ENCODE measurements at places on chromosomes 16 and 17.

- DNase-seq: no peak
Measured at GRCh38 chr17:80839970-80840369, 151.7 kb upstream of the CHMP6 start.

DNA sequence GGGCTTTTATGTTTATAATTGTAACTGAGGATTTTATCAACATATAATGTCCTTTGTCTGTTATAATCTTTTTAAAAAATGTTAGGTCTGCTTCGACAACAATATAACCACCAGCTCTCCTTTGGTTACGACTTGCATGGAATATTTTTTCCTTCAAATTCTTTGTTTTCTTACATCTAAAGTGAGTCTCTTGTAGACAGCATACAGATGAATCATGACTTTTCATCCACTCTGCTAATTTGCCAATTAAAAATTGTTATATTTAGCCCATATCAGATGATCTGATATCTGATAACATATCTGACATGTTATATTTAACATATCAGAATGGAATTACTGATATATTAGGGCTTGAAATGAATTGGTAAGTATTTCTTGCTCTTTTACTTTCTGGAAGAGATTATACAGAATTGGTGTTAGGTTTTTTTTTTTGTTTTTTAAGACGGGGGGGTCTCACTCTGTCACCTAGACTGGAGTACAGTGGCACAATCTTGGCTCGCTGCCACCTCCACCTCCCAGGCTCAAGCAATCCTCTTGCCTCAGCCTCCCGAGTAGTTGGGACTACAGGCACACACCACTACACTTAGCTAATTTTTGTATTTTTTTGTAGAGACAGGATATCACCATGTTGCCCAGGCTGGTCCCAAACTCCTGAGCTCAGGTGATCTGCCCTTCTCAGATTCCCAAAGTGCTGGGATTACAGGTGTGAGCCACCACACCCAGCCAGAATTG is 27.5 kb downstream of the TBX21 start:
- DNase-seq: no peak

DNA sequence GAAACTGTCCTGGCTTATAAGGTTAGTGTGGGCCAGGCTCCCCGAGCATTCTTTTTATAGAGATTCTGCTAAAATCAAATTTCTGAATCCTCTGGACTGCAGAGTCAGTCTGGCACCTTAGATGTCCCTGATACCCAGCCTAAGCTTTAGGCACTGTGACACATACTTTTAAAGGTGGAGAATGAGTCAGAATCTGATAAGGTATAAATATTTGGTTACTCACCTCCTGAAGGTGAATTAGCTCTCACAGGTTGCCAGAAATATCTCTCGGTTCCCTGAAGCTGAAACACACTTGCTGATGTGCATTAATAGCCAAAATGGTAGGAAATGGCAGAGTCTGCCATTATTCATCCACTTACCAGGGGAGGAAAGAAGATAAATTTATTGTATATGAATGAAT is 446.9 kb downstream of the UTP18 start:
- no peak for DNase-seq

DNA sequence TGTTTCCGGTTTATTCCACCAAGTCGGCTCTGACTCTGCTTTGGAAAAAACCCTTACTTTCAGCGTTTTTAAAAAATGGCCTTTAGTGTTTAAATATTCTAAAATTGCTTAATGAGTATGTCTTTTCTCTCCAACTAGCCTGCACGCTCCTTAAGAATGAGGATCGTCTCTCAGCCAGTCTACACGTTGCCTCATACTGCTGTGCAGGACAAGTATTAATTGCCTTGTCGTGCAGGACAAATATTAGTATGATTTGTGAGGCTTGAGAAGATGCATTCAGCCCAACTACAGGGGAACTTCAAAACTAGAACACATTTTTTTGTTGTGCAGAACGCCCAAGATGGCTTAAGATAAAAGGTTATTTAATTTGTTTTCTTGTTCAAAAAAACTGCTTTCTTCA is 61.2 kb downstream of the MARCHF10 start:
- no peak for DNase-seq

DNA sequence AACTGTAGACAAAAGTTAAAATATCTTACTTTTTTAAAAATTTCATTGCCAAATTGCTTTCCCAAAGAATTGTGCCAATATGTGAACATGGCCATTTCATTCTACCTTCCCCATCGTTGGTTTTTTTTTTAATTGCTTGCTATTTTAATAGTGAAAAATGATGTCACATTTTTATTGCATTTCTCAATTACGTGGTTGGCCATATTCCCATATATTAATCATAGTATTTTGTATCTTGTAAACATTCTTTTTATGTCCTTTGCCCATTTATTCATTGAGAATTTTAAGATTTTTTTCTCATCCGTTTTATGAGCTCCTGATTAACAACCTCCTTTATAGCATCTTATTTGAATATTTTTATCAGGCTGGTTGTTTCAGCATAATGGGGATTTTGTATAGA is 7.2 kb downstream of the OMG start:
- no peak for DNase-seq

DNA sequence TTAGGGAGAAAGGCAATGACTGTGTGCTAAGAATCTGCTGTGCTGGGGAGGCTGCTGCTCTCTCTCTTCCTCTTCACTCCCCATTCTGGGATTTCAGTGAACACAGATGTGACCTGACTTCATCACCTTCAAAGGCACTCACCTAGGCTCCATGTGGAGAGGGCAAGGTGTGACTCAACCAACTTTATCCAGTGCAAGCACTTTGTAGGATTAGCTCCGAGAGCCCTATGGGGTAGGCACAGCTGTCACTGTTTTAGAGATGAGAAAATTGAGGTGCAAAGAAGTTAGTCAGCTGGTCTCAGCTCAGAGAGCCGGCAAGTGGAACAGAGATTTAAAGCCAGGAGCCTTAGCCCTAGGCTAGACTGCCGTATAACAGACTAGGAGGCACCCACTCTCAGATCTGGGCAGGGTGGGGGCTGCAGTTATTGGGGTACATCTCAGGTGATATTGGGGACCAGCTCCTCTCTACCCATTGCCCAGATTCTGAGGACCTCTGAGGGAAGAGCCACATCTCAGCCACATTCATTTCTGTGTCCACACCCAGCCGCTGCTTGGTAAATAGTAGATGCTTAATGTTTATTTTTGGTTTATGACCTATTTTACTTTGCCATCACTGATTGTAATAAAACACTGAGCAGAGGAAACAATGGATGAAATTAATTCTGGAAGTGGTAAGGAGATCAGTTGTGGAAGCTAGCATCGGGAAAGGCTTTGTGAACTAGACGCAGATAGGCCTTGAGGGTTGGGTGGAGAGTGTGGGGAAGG is 138.8 kb downstream of the CCDC182 start:
- no peak for DNase-seq

DNA sequence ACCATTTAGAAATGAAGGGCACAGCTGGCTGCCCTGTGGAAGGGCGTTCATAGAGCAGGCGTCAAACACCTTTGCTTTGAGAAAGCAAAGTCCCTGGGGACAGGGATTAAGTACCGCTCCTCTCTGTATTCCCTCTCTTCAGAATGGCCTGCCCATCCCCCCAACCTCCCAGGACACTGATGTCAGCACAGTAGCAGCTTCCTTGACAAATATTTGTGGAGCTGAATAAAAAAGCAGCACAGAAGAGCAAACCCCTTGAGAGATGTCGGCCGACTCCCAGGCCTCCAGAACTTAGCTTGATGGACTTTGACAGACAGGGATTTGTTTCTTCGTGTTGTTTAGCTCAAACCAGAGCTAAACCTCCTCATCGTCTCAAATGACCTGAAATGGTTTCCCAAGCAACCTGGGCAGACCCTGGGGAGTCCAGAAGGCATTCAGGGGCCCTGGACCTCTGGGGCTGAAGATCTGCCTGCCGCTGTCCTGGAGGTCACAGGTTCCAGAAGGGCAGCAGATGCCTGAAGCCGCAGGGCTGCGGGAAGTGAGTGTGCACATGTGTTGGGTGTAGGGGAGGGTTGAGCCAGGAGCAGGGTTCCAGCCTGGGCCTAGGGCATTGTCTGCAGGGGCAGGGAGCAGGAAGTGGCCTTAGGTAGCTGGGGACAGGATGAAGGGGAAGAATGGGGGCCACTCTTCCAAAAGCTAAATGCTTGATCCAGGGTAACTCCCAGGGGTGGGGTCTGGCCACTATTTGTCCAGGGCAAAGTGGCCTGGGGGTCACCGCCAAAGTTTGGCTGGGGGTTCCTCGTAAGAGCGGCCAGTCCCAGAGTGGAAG is 42.3 kb upstream of the NKD1 start:
- DNase-seq: no peak

DNA sequence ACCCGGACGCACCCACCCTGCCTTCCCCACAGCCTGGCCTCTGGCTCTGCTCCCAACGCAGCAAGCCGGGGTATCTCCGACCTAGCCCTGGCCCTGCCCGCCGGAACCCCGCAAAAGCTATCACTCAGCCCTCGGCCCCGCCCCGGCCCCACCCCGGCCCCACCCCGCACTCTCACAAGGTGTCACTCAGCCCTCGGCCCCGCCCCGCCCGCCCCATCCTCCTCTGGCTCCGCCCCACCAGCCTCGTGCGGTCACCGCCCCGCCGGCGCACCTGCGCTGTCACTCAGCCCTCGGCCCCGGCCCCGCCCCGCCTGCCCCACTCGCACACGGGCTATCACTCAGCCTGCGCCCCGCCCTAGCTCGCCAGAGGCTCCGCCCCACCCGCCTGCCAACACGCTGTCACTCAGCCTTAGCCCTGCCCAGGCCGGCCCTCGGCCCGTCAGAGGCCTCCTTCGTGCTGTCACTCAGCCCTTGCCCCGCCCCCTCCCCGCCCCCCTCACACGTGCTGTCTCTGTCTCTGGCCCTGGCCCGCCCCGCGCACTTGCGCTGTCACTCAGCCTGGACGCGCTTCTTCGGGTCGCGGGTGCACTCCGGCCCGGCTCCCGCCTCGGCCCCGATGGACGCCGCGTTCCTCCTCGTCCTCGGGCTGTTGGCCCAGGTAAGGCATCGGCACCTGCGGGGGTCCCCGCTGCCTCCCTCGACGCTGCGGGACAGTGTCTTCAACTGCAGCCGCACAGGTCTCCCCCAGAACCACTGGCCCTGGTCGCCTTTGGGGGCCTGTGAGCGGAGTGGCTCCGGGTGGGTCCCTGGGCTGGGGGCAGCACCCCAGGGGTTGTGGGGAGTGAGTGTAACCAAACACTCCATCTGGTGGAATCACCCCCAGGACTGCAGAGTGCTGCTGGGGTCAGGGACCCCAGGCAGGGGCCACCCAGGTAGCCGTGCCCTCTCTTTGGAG is at the start of gene CDH15:
Gene CDH15, plus strand, starts transcription at position 533 of the 955 bp plus-strand sequence. Its CDS starts 84 bp downstream, at position 617.
- DNase-seq: peak; percentile 64

- no peak for DNase-seq
Measured at GRCh38 chr17:5902181-5903140, 167.7 kb upstream of the WSCD1 start.

GRCh38 chr17:14605267-14605599 is 304.4 kb downstream of the HS3ST3B1 start:
- no peak for DNase-seq

- no peak for DNase-seq
Measured at GRCh38 chr17:39357488-39357887, 43.9 kb downstream of the FBXL20 start.

DNA sequence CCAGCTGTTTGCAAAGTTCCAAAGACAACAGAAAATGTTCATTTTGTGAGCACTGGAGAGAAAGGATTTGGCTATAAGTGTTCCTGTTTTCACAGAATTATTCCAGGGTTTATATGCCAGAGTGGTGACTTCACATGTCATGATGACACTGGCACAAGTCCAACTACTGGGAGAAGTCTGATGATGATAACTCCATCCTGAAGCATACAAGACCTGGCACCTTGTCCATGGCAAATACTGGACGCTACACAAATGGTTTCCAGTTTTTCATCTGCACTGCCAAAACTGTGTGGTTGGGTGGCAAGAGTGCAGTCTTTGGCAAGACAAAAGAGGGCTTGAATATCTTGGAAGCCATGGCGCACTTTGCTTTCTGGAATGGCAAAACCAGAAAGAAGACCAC is 385.0 kb downstream of the CDH11 start:
- DNase-seq: no peak

DNA sequence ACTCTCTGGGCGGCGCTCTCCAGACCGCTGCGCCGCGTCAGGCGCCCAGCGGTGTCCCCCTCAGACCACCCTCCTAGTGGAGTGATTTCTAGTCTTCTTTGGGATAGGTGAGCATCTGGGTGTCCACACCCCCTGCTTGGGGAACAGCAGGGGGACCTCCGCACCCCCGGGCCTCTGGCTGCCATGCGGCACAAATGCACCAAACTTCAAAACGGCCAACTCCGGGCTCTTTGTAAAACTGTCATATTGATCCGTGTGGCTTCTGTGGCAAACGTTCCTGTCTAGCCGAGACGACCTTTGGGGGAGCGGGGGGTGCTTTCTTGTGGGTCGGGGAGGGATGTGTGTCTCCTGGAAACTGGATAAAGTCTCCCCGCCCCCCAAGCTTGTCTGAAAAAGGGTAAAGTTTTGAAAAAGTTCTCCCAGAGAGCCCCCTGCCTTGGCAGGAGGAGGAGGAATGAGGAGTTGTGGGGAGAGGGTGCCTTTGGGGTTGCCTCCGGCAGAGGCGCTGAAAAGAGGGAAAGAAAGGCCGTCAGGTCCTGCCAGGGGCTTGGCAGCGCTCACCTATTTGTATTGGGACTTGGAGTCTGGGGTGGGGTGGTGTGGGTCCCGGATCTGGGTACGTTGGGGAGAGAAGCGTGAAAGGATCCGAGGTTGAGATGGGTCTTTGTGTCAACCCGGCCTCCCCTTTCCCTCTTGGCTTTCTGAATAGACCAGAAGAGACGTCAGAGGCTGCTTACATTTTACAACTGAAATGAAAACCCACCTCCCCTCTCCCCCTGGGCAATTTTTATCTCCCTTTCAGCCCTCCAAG is 2.2 kb upstream of the CHD3 start:
- DNase-seq: no peak

DNA sequence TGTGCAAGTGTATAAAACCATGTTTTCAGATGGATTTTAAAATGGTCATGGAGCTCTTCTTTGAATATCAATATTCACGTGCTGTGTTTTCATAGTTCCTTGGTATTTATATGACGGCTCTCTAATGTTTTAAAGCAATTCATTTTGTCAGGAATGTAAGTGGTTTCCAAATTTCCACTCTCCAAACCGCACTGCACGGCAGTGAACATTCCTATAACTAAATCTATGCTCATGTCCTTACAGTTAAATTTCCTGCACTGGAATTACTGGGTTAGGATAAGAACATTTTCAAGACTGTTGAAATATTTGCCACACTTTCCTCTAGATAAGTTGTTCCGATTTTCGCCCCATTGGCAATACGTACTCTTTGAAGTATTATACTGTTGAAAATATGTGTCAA is 398.9 kb downstream of the PMP22 start:
- DNase-seq: no peak

DNA sequence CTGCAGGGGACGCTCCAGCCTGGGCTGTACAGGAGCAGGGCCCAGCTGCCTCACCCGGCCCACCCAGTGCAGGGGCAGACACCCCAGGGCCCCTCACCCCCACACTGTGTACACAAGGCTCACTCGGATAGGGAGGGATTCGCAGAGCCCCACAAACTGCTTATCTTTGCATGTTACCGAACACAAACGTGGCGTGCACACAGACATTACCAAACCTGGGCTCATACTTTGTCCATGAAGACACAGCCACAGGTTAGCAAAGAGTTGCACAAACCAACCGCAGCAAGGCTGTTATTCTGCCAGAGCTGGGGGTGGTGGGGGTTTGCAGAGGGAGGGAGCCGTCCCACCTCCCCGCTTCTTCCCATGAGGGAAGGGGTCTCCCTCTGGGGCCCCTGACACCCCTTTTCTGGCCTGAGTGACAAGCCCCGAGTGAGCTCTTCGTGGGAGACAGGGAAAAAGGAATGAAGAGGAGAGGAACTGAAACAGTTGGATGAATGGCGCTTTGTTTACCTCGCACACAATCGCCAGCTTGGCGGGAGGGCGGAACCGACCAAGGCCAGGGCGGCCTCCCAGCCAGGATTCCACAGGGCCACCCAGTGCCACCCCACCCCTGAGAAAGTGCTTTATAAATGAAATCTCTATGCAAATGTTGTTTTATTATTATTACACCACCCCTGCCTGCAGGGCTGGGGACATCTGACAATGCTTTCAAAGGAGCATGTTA is 434 bp upstream of the CPSF4L start:
- no peak for DNase-seq
